ENCODE measurements at places on chromosomes 16 and 17.

GRCh38 chr17:57609125-57609877 lies 135.8 kb downstream of the CCDC182 start:
- no peak for DNase-seq

GRCh38 chr16:79988721-79989220 lies 388.2 kb upstream of the MAF start:
- no peak for DNase-seq

- no peak for DNase-seq
These were observed 22.9 kb downstream of the ALDH3A2 start for GRCh38 chr17:19671433-19671832.

DNA sequence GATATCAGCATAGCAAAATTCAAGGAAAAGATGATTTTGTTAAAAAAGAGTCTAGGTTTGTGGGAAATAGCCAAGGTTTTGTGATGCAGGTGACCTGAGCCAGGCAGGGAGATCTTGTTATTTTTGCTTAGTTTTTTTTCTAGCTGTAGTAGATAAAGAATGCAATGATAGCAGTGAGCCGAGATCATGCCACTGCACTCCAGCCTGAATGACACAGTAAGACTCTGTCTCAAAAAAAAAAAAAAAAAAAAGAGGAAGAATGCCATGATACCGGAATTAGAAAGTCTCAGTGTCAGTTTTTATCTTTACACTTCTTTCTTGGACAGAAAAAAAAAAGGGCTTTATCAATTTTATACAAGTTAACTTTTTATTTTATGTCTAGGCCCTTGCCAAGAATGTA lies 27.5 kb downstream of the TMEM238L start:
- DNase-seq = no peak

DNA sequence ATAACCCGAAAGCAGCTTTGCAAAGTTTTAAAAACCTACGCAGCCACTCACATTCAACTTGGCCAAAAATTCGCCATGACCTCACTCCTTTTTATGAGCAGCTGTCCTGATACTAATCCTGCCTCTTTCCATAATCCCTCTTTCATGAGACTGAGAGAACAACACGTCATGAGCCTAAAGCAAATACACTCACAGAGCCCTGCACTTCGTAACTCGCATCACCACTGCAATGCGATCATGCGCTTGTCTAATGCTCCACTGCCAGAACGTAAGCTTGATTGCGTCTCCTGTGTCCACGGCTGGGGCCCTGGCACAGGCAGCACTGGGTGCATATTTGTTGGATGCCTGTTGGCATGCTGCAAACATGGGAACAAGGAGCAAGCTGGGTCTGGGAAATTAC lies 36.2 kb downstream of the CDRT4 start:
- no peak for DNase-seq

DNA sequence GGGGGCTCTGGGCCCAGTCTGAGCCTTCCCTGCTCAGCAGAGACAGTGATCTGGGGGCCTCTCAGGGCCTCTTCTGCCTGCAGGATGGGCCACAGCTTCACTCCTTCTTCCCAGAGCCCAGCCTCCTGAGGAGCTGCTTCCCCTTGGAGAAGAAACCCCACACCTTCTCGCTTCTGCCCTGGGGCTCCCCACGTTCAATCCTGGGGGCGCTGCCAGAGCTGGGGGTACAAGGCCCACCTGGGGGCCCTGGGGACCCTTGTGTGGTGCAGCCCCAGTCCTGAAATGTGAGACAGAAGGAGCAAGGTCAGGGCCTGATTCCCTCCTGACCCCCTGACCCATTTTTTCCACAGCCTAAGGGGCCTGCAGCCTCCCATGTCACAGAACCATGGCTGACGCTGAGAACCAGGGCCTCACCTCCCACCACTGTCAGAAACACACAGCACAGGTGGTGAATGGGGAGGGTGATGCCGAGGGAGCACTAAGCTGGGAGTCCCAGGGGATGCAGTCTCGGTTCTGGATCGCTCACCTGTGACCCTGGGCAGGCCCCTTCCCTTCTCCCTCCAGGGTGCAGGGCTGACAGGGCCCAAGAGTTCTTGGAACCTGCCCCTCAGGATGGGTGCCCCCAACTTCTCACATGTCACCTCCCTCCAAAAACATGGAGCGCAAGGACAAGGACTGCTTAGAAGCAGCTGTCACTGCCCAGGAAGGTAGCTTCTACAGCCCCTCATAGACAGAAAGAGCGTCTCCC lies 21.6 kb upstream of the MPO start:
- no peak for DNase-seq

GRCh38 chr16:15803618-15804017 lies 53.2 kb downstream of the MYH11 start:
- no peak for DNase-seq

- no peak for DNase-seq
These were observed 18.0 kb upstream of the JPH3 start for GRCh38 chr16:87584271-87584670.

GRCh38 chr17:81328978-81329926 lies 34.1 kb upstream of the SLC38A10 start:
- DNase-seq = peak; percentile 88

- no peak for DNase-seq
These were observed 2.1 kb downstream of the HES7 start for GRCh38 chr17:8121681-8122421.

GRCh38 chr17:77736721-77737120 lies 221.8 kb upstream of the TNRC6C start:
- DNase-seq = no peak

DNA sequence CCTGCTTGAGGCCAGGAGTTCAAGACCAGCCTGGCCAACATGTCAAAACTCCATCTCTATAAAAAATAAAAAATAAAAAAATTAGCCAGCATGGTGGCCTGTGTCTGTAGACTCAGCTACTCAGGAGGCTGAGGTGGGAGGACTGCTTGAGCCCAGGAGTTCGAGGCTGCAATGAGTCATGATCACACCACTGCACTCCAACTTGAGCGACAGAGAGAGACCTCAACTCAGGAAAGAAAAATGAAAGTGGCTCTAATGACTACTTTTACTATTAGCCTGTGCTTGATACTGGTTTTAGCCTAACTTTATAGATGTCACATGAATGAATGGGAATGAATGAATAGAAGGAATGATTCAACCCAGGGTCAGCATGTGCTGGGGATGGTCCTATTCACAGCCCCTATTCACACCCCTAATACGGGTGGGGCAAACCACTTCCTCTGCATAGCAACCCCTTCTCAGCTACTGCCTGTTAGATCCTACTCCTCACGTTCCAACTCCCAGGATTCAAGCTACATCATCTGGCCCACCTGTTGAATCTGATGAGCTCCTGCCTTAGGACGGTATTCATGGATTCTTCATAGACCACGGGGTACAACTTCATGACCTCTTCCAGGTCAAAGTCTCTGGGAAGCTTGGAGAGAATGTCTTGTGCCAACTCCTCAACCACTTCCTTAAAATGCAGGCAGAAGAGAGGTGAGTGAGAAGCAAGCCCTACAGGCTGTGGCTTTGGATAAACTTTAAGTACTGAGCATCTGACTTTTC lies 40.5 kb downstream of the LYRM1 start:
- no peak for DNase-seq

DNA sequence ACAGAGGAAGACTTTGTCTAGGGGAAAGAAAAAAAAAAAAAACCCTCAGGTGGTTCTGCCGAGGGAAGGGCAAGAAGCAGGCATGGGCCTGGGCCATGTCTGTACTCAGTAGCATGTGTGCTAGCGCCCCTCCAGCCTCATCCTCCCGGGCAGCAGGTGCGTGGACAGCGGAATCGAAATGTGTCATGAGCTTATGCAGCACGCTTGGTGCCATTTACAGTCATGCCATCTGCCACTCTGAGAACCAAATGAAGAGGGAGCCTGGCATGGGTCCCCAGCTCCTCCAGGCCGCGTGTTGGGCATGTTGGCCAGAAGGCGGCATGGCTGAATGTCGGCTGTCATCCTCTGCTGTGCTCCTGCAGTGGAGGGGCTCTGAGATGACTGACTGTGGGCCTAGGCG lies 31.4 kb downstream of the CRAMP1 start:
- no peak for DNase-seq

DNA sequence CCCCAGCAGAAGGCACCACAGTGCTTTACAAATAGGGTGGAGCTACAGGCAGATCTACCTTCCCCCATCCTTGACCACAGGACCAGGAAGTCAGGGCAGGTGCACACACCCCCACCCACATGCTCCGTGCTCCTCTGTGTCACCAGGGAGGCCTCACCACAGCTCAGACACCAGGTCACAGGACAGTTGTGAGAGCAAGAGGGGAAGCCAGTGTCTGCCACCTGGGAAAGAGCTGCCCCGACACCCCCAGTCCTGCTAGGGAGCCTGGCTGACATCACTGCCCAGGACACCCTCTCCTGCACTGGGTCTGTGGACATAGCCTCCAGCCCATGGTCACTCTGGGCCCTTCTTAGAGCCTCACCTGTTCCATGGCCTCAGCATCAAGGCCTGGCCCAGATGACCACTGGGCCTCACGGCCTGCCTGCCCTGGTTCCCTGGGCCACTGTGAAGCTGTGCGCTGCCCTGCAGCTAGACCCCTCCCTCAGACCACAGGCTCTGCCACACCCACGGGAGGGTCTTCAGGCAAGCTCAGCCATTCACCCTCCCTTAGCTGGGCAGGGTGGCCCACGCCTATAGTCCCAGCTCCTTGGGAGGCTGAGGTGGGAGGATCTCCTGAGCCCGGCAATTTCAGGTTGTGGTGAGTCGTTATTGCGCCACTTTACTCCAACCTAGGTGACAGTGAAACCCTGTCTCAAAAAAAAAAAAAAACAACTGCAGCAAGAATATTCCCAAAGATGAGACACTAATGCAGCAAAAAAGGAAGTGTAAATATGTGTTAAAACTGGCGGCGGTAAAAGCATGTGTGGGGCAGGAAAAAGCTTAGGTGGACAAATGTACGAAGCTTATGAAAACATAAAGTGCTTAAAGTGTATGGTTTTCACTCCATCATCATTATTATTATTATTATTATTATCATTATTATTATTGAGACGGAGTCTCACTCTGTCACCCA lies 14.2 kb downstream of the POLR3K start:
- DNase-seq = no peak

Measured in amniotic stem cell (primary cell).